ENCODE measurements at places on chromosomes 7 and 10. TPM values are rescaled to one million over a fixed set of nuclear protein-coding genes. Genes with fewer than 3 reads are reported as not detected.

Gene DYDC2
- 3.3 TPM for total RNA-seq

Gene LIPK
- total RNA-seq = not detected

Gene SMKR1
- 0.50 TPM for total RNA-seq

Gene EXOSC1
- total RNA-seq = 53.7 TPM

Gene UBE2D4
- 4.1 TPM for total RNA-seq

Gene LRRC4
- 9.9 TPM for total RNA-seq

Gene NANOS1
- total RNA-seq = 2.9 TPM

Gene PSAP
- total RNA-seq = 397 TPM

Gene GRID1
- 0.37 TPM for total RNA-seq

Gene ACBD7
- total RNA-seq = 12.5 TPM

Gene AGR2
- 1.6 TPM for total RNA-seq

Gene CDH23
- total RNA-seq = 2.9 TPM

Gene TSPAN12
- 17.3 TPM for total RNA-seq

Gene SRI
- 135 TPM for total RNA-seq

Gene MRLN
- total RNA-seq = not detected

Gene SLC26A5
- total RNA-seq = 0.41 TPM

Gene PTF1A
- total RNA-seq = 0.11 TPM

GRCh38 chr7:47329320-47329926 lies 252.5 kb downstream of the TNS3 start:
- DNase-seq = no peak

DNA sequence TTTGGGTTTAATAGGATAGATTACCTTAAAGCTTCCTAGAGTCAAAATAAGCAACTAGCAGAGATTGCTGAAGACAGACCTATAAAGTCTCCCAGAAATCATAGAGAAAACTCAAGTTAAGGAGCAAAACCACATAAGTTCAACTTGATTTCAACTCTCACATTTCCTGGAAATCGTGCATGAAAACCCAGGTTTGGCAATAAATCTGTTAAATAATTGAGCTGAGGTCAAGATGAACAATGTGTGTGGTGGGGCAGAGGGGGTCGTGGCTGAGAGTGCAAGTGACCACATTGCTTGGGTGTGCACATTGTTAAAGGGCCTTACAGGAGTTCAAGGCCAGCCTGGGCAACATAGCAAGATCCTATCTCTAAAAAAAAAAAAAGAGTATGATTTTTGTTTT lies 636.5 kb downstream of the GALNT17 start:
- no peak for DNase-seq

- DNase-seq = no peak
These were observed 1.1 kb upstream of the MKLN1 start for GRCh38 chr7:131326576-131326975.

- DNase-seq = no peak
These were observed 37.5 kb upstream of the DOCK1 start for GRCh38 chr10:126867567-126868365.

DNA sequence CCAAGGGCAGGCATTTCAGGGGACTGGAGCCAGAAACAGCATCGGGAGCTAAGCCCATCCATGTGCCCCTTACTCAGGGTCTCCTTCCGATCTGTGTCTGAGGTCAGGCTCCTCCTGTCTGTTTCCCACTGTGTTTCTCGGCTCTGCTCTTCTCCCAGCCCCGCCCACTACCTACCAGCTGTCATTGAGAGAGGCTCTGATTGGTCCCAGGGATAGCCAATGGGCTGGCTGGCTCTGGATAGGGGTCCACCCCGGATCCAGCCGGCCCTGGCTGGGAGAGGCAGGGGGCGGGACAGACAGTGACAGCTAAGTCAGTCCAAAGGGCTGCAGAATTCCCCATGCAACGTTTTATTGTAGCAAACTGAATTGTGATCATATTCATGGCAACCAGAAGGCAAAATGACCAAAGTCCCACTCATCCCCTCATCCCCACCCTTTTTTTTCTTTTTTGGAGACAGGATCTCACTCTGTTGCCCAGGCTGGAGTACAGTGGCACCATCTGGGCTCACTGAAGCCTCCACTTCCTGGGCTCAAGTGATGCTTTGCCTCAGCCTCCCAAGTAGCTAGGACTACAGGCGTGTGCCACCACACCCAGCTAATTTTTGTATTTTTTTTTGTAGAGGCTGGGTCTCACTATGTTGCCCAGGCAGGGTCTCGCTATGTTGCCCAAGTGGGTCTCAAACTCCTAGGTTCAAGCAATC lies 76.3 kb downstream of the CLIP2 start:
- DNase-seq = peak; percentile 92

DNA sequence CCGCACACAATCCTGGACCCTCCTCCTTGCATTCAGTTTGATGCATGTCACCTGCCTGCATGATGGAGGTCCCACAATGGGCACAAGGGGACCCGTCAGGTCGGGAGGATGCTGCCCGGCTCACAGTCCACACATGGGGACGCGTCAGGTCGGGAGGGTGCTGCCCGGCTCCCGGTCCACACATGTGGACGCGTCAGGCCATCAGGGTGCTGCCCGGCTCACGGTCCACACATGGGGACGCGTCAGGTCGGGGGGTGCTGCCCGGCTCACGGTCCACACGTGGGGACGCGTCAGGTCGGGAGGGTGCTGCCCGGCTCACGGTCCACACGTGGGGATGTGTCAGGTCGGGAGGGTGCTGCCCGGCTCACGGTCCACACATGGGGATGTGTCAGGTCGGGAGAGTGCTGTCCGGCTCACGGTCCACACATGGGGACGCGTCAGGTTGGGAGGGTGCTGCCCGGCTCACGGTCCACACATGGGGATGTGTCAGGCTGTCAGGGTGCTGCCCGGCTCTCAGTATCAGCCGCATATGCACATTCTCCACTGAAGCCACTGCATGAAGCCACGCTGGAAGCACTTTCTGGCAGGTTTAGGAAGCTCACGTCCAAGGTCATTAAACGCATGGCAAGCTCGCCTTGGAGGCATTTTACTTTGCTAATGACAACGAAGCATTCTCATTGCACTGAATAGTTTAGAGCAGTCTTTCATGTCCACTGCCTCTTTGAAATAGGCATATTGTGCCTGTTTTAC lies 50.3 kb downstream of the DIP2C start:
- no peak for DNase-seq

- DNase-seq = no peak
These were observed 286.8 kb upstream of the KLF14 start for GRCh38 chr7:131020759-131021261.

DNA sequence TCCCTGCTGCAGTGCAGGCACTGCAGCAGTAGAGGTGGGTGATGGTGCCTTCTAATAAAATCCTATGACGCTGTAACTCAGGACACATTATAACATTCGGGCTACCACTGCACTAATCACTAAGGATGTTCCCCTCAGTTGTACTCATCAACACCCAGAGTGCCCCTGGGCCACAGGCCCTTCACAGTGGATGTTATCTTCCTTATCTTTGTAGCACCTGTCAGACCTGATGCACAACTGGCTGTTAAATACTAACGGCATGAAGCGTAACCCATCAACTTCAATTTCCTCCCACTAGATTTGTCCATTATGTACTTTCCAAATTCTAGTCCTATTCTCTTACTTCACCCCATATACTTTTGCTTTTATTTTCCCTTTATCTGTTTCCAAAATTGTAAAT lies 66.3 kb downstream of the PARD3 start:
- no peak for DNase-seq

DNA sequence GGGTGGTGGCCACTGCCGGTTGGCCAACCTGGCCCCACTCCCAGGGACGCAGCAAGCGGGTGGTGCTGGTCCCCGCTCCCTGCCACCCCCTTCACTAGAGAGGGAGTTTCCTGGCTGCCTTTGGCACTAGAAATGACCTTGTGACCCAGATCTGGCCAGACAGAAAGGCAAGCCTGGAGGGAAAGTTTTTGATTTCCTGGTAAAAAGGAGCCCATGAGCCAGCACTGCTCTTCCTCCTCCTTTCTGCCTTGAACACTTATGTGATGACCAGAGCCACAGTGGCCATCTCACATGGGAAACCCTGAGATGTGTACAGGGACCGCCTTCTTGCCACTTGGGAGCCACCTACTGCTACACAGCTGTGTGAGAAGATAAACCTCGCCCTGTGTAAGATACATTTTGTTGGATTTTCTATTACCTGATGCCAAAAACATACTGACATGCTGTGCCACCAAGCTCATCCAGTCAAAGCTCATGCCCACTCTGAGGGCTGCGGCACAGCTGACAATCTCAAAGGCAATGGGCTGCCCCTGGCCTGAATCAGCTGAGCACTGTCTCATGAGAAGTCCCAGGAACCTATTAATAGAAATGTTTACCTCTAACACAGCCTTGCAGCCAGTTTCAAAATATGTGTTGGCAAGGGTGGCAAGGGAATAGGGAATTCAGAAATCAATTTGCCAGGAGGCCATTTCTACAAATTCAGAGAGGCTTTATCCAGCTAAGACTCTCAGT lies 94.0 kb downstream of the CYTH3 start:
- no peak for DNase-seq

- DNase-seq = no peak
These were observed 49.9 kb downstream of the C10orf67 start for GRCh38 chr10:23294638-23295247.

- DNase-seq = no peak
These were observed 43.8 kb upstream of the BET1 start for GRCh38 chr7:94047956-94048355.

DNA sequence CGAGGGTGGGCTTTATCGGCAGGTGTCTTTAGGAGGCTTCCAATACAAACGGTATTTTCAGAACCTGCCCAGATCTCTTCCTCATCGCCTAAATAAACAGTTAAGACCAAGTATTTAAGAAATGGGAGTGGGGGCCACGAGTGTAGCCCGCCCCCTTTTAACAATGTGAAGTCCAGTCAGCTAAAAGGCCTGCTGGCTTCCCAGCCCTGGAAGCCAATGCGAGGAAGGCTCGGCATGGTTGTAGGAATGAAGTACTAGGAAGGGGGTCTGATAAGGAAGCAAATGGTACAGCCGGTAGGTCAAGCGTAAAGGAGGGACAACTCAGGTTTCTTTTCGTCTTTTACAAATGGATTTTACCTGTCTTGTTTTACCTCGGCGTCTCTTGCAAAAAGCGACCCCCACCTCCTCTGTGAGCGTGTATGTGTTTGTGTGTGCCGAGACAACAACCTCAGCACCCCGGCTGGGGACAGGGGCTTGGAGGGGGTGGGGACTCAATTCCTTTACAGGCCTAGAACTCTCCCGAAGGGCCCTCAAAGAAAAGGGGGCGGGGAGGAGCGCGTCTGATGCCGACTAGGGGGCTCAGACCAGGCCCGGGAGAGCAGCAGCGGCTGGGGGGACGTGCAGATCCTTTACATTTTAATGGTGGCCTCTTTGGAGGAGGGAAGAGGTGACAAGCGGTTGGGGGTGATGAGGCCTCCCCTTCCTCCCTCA lies 147.6 kb downstream of the GPR85 start:
- DNase-seq = peak; percentile 70

DNA sequence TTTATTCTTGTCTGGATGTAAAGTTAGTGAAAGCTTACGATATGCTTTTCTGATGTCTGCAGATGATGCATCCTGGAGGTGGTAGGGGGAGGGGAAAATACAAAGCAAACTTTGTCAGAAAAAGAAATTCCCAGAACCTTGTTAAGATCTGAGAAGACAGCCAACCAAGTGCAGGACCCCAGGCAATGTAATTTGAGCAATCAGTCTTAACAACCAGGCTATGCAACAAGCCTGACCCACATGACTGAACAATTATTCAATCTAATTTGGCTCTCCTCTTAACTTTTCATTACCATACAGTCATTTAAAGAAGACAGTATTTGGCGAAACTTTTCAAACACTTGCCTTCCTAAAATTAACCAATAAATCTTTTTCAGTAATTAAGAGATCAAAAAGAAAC lies 74.5 kb downstream of the DNAJC1 start:
- DNase-seq = no peak

- no peak for DNase-seq
These were observed 321.0 kb downstream of the WDR37 start for GRCh38 chr10:1377231-1377630.

- DNase-seq = no peak
These were observed 133.1 kb downstream of the CUBN start for GRCh38 chr10:16996530-16996964.

GRCh38 chr7:98215561-98216495 lies 4.6 kb downstream of the BHLHA15 start:
- no peak for DNase-seq

DNA sequence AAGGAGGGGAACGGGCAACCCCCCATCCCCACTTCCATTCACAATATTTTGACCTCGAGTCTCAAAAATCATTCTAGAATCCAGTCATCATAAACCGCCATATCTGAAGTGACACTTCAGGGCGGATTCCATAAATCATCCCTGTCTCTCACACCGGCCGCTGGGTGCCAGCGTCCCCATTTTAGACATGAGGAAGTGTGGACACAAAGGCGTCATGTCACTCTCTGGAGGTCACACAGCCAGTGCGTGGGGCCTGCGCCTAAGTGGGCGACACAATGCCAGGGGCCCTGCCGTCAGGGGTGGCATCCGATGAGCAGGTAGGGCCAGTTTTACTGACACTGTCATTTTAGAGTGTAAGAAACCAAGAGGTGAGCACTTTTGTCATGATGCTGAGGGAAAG lies 19.5 kb downstream of the KCNH2 start:
- no peak for DNase-seq

DNA sequence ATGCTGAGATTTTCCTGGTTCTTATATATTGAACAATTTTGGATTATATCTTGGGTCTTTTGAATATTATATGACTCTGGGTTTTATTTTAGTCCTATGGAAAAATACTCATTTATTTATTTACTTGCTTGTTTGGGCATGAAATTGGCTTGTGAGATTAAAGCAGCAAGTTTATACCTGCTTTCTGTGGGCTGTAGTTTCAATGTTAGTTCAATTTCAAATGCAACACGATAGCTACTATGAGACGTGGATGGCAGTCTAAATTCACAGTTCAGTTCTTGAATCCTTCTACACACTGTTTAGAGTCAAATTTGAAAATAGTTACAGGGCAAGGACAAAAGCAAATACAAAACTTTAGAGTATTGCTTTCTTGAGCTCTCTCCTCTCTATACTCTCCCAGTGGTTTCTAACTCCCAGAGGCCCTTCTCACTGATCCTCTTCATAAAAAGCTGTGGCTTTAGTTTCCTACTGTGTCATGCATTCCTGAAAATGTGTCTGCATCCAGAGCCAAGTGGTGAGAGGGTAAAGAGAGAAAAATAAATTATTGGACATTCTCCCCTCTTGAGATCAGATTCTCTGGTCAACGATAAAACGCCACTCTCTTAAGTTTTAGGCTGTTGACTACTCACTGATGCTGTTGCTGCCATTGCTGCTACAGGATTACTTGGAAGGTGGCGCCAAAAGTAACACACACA lies 34.4 kb downstream of the POLR1F start:
- DNase-seq = no peak

DNA sequence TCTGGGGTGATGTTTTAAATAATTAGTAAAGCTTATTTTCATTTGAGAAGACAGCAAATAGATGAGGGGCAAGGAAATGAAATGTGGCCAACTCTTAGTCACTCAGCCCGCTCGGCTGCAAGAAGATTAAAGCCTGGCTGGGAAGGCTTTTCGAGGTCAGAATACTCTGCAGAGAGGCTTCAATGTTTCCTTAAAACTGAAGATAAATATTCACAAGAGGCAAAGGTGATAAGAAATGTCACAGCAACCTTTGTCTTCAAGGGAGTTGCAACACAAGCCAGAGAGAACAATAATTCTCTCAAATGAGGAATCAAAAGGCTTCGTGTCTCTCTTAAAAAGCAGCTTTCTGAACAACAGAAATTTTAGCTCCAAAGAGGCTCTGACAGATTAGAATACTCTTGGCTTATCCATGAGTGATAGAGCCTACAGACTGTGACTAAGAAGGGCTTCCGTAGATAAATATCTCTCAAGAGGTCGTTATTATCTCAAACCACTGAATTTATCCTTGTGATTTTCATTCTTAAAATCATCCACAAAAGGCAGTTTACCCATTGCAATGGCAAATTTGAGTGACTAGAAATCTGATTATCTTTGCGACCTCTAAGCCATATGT lies 92.5 kb downstream of the KLF6 start:
- no peak for DNase-seq

GRCh38 chr7:107842213-107842612 lies 39.2 kb upstream of the SLC26A3 start:
- DNase-seq = no peak

Data from WTC11 (cell line).